ENCODE measurements at places on chromosomes 11 and 22.

GRCh38 chr11:46242041-46242951, 35.2 kb upstream of the CREB3L1 start:
- DNase-seq = no peak

GRCh38 chr11:57568330-57568766, 876 bp upstream of the UBE2L6 start:
- peak; percentile 86 for DNase-seq

GRCh38 chr11:1943576-1943975, 3.6 kb upstream of the MRPL23 start:
- DNase-seq = no peak

- DNase-seq = peak; percentile 75
Observed at GRCh38 chr11:20112291-20113148, 47.8 kb downstream of the DBX1 start.

GRCh38 chr22:17641269-17641668, 2.7 kb downstream of the BCL2L13 start:
- no peak for DNase-seq

GRCh38 chr22:41892721-41893120, 22.2 kb downstream of the SHISA8 start:
- DNase-seq = no peak

DNA sequence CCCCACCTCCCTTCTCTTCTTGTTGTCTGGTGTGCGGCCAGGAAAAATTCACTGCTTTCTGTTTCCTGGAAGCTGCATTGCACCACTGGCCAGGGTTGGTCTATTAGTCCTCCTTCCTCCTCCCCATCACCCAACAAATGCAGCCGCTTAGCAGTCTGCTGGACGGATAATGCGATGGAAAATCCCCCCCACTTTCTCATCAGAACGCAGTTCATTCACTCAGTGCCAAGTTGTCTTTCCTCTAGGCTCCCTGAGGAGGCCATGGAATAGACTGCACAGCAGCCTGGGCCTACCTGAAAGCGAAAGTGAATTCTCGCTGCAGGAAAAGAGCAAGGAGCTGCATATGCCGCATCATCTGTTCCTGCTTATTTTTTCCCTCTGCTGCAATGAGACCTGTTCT, 513.6 kb downstream of the METTL15 start:
- no peak for DNase-seq

GRCh38 chr22:46315976-46316375, 19.3 kb downstream of the GTSE1 start:
- DNase-seq = no peak

- no peak for DNase-seq
Observed at GRCh38 chr11:99020352-99021225, at the start of gene CNTN5. Gene CNTN5, plus strand, starts transcription at chr11:99020949.

DNA sequence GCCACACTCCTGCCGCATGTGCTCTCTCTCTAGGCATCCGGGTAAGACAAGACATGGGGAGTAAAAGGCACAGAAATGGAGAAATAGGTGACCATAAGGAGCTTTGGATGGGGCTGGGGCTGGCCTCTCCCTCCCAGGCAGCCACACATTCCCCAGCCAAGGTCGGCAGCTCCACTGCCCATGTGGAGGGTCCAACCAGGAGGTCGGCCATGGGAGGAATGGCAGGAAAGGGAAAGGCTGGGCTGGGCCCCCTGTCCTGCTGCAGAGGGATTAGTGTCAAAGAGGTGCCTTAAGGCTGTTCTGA, 460 bp upstream of the MUC5AC start:
- DNase-seq = no peak

GRCh38 chr11:132937016-132937415, 595.3 kb downstream of the OPCML start:
- DNase-seq = no peak

GRCh38 chr11:26331911-26332571, at the start of gene ANO3:
Gene ANO3, plus strand, starts transcription at chr11:26332130. Its CDS starts 146 bp downstream, at chr11:26332276.
- no peak for DNase-seq

GRCh38 chr11:68584097-68584496, 100.2 kb upstream of the GAL start:
- peak; percentile 62 for DNase-seq

DNA sequence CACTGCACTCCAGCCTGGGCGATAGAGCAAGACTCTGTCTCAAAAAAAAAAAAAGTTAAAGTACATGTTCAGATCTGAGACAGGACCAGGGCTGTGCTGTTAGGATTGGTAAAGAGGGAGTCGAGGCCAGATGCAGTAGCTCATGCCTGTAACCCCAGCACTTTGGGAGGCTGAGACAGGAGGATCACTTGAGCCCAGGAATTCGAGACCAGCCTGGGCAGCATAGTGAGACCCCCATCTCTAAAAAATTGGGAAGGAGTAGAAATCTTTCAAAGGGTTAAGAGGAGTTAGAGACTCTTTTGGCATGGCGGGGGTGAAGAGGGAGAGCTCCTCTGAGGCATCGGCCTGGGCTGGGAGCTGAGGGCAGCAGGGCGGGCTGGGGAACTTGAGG, 11.8 kb downstream of the SLC25A45 start:
- DNase-seq = no peak

DNA sequence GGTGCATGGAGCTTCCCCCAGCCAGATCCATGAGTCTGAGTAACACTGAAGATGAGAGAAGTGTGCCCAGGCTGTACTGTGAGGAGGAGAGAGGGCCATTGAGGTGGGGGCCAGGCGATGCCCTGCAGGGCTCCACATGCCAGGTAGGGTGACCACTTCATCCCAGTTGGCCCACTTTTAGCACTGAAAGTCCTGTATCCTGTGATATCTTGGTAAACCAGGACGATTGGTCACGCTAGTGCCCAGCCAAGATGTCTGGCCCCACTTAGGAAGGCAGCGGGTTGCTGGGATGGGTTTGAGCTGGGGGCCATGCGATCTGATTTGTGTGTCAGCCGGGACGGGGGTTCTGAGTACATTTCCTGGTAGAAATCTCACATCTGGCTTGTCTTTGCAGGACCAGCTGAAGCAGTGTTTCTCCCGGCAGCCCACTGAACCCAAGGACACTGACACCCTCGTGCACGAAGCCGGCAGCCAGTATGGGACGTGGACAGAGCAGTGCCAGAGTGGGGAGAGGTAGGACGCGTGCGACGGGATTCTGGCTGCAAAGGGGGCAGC, 29.2 kb upstream of the CRYBB3 start:
- DNase-seq = no peak

DNA sequence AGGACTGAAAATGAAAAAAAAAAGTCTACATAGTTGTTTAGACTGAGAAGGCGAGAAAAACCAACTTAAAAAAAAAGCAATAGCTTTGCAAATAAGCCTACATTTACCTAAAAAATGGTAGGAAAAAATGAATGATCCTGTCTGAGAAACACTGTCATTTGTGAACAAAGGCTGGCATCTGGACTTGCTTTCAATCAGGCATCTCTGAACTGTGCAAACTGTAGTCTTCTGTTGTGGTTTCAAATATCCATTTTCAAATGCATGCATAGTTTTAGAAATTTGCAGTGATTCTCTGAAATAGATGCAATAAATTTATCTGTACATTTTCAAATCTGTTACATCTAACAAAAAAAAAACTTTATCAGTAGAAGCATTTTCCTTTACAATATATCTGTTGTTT, 106.1 kb upstream of the LUZP2 start:
- no peak for DNase-seq

DNA sequence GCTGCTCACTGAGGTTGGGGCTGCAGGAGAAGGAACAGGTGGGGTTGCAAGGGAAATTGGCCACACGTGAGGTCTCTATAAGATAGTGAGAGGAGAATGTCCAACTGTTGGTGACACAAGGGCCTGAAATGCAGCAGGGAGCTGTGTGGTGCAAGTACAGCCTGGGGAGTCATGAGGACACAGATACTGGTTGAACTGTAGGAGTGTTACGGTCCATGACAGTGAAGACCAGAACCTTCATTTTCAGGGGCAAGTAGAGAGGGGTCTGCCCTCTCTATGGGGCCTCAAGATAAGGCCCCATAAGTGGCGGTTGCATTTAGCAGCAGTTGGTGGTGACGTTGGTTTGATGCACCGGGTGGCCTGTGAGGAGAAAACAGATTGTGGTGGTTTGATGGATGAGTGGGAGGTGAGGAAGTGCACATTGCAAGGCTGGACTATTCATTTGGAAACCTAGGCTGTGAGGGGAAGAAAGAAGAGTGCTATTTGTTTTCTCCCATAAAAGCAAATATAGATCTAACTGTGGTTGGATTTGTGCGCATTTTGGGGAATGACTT, 39.4 kb downstream of the MICAL2 start:
- DNase-seq = no peak

DNA sequence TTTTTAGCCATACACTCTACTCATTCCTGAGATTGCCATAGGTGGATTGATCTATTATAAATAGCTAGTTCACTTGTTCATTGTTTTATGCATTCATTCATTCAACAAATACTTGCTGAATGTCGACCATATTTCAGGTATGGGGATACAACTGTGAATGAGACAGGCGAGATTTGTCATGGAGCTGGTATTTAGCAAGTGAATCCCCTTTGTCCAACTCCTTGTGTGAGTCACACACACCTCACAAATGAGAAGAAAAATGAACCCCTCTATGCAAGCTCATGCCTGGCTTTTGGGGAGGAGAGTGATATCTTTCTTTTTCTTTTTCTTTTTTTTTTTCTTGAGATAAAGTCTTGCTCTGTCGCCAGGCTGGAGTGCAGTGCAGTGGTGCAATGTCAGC, 1.8 kb upstream of the AMPD3 start:
- DNase-seq = no peak

DNA sequence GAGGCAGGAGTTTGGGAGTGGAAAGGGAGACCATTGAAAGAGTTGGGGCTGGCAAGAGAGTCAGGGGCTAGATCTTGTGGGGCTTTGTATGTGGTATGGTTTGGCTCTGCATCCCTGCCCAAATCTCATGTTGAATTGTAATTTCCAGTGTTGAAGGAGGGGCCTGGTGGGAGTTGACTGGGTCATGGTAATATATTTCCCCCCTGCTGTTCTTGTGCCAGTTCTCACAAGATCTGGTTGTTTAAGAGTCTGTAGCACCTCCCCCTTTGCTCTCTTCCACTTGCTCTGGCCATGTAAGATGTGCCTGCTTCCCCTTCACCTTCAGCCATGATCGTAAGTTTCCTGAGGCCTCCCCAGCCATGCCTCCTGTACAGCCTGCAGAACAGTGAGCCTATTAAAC, 10.1 kb upstream of the RAB3IL1 start:
- no peak for DNase-seq

GRCh38 chr11:44328138-44328660, 18.3 kb upstream of the ALX4 start:
- DNase-seq = no peak

- DNase-seq = no peak
Observed at GRCh38 chr11:82315093-82315492, 418.6 kb downstream of the FAM181B start.

DNA sequence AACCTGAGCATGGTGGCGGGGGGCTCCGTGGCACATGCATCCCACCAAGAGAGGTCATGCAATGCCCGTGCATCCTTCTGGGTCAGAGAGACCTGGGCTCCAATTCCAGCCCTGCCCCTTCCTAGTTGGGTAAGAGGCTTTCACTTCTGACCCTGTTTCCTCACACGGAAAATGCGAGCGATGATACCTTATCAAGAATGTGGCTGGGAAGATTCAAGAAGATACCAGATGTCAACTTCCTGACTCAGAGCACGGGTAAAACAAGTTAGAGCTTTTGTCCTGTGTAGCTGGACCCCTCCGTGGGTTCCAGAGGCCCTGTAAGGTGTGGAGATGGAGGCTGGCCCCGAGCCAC, 8.7 kb upstream of the DGKZ start:
- no peak for DNase-seq

- no peak for DNase-seq
Observed at GRCh38 chr11:66221726-66222236, 46.7 kb upstream of the RAB1B start.

GRCh38 chr11:45538939-45539338, 126.5 kb downstream of the CHST1 start:
- DNase-seq = no peak

DNA sequence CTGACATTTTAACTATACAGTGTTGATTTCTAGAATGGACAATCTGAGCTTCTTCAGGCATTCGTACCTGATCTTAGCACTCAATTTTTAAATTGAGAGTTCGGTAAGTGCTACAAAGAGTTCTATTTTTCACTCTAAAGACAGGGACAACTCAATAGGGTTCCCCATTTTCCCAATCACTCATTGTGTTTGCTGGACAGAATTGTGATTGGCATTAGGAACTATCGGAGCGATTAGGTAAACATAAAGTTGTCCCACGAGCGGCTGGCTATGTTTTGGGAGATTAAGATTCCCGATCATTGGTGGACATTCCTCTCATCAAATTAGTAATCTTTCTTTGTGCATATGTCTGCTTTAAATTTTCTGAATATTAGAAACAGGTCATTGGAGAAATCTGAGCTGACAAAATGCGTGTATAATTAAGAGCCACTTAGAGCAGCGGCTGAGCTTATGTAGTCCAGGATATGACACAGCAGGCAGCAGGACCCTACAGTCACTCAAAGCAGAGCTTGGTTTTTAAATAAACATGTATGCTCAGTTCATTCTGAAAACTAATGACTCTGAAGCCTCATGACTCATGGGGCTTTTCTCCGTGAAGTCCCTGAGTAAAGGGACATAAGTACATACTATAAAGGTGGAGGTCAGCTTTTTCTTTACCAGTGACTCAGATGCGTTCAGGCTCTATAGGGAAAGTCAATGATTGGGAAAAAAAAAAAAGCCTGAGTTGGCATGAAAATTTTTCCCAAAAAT, 109.4 kb downstream of the GRIA4 start:
- no peak for DNase-seq

- peak; percentile 18 for DNase-seq
Observed at GRCh38 chr11:117931971-117932370, 2.8 kb upstream of the TMPRSS13 start.

All from hematopoietic multipotent progenitor cell treated with erythropoietin and hydrocortisone succinate and interleukin-3 and kit ligand, for 17 days (in vitro differentiated cells).